ENCODE measurements at places on chromosomes 11 and 22.
A peak's percentile ranks its signal among the peaks of the same experiment; 100 is the strongest.

GRCh38 chr11:125777309-125777708 is 1.3 kb downstream of the PATE2 start:
- no peak for DNase-seq

- no peak for DNase-seq
Observed at GRCh38 chr11:83371489-83371888, 85.3 kb upstream of the CCDC90B start.

DNA sequence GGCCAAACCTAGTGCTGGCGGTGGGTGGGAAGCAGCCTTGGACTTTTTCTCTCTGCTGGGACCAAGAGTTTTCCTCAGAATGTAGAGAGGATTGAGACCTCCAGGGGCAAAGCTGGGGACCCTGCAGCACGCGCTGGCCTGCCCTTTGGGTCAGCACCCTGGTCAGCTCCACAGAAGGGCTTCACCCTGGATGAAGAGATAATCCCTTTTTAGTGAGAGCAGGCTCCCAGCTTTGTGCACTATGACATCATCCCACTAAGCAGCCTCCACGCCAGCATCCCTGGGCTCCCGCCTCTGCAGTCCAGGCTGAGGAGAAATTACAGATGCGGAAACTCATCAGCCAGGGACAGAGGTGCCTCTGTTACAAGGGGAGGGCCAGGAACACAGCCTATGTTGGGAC is 23.5 kb downstream of the DRICH1 start:
- no peak for DNase-seq

DNA sequence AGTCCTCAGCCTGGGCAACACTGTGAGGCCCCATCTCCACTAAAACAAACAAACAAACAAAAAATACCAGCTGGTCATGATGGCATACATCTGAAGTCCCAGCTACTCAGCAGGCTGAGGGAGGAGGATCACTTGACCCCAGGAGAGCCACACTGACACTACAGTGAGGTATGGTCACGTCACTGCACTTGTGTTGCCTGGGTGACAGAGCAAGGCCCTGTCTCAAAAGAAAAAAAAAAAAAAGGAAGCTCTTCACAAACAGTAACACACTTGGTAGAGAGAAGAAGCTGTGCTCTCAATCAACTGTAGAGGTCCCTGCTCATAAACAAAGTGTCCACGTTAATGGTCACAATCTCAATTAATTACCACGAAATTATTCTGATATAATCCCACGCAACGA is 401.6 kb upstream of the CCDC90B start:
- no peak for DNase-seq

- DNase-seq: no peak
Observed at GRCh38 chr22:50258361-50259292, 2.9 kb downstream of the MAPK12 start.

DNA sequence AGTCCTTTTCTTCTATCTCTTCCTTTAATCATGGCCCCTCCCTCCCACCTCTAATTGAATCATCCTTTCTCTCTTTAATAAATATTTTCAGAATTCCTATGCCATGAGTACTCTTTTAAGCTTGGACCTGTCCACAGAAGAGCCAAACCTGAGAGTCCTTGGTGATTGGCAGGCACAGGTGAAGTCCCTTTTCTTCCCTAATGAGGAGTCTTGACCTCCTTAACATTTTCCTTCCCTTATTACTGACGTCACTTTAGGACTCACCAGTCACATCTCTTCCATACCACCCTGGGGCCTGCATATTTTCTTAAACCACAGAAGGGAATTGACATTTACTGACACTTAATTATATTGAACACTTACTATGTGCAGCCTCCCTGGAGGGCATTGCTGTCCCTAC is 41.0 kb upstream of the RASSF10 start:
- DNase-seq: no peak

DNA sequence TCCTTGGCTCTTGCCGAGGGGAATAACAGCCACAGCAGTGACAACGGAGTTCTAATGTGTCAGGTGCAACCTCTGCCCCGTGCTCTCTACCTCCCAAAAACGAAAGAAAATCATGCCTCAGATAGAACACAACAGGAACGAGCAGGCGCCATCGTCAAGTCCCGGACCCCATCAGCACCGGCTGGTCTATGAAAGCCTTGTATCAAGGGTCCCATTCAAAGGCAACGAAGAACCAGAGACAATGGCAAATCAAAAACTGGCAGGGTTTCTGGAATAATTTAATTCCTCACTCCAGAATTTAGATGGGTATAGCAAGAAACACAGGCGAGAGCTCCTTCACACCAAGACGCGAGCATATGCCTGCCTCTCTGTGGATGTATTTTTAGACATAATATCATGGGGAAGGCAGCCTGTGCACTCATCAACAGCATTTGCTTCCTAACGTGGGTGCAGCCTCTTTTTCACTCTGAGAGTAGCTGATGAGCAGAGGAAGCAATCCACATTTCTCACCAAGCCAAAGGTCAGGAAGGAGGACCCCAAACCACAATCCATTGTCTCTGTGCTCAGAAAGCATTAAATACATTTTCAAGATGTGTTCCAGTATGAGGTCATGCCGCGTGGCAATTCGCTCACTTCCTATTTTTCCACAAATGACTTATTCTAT is 193.4 kb upstream of the BLID start:
- DNase-seq: no peak

GRCh38 chr22:50403701-50404101 is 60.6 kb downstream of the PPP6R2 start:
- DNase-seq: no peak

GRCh38 chr11:67266449-67267187 is at the start of gene GRK2:
Gene GRK2 (plus strand): TSS chr11:67266473. CDS start chr11:67266700, 227 bp downstream.
- no peak for DNase-seq

- DNase-seq: no peak
Observed at GRCh38 chr22:31826443-31826842, 72.6 kb downstream of the DEPDC5 start.

DNA sequence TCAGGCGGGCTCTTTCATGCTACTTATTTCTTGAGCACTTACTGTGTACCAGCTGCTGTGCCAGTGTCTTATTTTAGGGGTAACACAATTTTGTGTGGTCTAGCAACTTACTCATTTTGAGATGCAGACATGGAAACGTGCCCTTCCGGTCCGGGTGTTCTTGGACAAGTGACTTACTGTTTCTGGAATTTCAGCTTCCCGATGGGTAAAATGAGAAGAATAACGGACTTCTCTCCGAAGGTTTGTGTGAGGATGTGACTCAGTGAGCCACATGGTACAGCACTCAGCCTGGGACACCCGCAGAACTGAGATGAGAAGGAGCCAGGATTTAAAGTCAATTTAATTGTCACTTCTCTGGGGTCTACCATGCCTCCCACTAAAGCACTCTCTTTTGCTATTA is 114.5 kb upstream of the SYT13 start:
- DNase-seq: no peak

DNA sequence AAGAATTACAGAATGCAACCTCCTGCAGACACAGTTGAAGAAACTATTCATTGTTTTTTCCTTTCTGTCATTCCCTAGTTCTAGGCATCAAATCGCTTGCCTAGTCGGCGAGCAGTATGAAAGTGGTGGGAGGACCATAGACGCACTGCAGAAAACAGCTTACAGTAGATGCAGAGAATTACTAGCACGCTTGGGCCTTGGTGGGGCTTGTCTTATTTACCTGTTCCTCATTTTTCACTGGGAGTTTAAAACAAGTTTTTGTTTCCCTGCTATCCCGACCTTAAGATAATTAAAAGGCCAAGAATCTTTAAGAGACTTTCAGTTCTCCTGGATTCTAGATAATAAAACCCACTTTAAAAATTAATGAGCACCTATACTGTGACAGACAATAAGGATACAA is 713 bp upstream of the ARL14EP start:
- DNase-seq: no peak

- DNase-seq: no peak
Observed at GRCh38 chr11:2473361-2474058, 28.7 kb downstream of the KCNQ1 start.

DNA sequence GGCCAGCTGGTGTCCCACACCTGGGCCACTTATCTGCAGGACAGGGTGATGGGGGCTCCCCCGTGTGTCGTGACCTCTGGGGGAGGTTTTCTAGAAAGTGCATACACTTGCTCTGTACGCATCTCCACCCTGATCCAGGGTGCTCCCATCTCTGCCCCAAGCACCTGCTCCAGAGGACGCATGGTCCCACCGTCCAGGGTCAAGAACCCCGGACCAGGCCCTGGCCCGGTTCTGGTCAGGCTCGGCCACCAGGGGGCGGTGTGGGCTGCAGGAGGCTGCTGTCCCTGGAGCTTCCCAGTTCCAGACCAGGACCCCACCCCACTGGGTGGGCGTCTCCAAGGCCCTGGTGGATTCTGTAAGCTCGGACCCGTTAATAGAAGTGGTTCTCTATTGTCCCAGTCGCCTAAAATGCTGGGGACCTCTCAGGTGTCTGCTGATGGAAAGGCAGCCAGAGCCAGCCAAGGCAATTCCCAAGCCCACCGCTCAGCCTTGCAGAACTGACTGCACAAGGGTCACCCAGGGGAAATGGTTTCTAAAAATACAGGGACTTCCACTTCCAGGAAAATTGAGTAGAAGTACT is 34.7 kb upstream of the SEPTIN5 start:
- DNase-seq: no peak

DNA sequence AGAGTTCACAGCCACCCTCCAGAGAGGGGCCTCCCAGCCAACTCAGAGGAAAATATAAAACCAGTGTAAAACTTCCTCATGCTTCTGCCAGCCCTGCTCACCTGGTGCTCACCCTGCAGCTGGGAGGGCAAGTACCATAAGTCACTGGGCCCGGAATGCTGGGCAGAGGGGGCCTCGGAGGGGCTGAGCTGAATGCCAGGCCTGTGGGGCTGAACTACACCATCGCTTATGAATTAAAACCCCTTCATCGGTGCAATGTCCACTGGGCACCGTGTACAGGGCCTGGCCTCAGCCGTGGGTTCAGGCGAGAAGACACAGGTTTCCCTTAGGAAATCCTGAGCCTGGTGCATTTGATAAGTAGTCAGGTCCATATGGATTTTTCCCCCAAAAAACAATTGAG is 828.6 kb downstream of the TBC1D22A start:
- DNase-seq: no peak

- no peak for DNase-seq
Observed at GRCh38 chr11:44797051-44797450, 70.3 kb downstream of the TSPAN18 start.

DNA sequence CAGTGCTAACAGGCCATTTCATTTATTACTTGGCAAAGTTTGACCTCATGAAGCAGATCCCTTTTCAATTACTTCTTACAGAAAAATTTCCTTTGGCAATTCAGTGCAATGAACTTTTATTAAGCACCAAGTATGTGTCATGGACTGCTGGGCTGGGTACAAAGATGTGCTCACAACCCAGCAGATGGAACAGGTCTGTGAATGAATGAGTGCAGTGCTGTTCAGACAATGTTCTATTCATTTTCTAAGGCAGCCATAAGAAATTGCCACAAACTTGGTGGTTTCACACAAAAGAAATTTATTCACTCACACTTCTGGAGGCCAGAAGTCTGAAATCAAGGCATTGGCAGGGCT is 428.5 kb downstream of the SOX6 start:
- DNase-seq: no peak

DNA sequence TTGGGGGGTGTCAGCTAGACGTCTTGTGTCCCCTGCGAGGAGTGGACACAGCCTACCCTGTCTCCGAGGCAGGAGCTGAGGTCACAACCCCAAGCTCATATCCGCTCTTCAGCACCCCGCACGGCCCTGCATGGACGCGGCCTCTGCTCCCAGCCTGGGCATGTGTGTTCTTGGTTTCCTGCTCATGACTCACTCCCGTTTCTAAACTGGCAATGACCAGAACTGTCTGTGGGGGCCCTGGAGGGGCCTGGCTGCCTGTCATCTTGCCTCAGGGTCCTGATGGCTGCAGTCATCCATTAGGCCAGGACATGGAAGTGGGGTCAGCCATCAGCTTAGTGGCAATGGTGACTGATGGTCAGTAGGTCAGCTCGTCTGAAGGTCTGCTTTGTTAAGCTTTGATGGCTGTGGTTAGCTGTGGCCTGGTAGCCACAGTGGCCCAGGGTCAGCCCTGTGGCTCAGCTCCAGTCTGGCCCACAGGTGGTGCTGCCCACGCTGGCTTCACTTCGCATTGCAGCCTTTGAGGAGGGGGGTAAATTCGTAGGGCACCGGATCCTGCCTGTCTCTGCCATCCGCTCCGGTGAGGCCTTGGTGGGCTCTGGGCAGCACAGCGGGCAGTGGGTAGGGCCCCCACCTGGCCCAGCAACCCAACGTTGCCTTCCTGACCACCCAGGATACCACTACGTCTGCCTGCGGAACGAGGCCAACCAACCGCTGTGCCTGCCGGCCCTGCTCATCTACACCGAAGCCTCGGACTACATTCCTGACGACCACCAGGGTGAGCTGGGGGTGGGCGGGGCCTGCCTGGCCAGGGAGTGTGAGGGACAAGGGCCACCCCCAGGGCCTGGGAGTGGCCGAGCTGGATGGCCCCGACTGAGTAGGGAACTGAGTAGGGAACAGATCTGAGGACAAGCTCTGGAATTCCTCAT is 12.0 kb downstream of the PLCB3 start:
- DNase-seq: no peak

DNA sequence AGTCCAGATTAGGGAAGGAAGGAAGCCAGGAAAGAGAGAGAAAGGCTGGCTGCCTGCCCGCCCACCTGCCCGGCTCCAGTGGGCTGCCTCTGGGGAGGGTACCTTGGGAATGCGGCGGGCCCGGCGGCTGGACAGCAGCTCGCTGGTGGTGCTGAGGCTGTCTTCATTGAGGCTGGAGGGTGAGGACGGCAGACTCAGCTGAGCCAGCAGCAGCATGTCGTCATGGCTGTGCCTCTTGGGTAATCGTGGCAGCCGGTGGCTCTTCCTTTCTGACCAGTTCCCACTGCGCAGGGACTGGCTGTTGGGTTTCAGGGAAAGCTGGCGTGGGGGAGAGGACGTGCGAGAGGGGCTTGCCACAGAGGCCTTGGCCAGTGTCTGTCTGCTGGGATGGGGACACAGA is 32.9 kb downstream of the RPL27A start:
- no peak for DNase-seq

- no peak for DNase-seq
Observed at GRCh38 chr11:3015796-3016195, 23.7 kb upstream of the NAP1L4 start.

- DNase-seq: peak; percentile 26
Observed at GRCh38 chr11:134412203-134413042, at the start of gene B3GAT1. Gene B3GAT1 (minus strand): TSS chr11:134412242. CDS start chr11:134387659, 24,583 bp downstream.
